ENCODE measurements at places on chromosomes 3 and 15. TPM values are rescaled to one million over a fixed set of nuclear protein-coding genes. Genes with fewer than 3 reads are reported as not detected.

DNA sequence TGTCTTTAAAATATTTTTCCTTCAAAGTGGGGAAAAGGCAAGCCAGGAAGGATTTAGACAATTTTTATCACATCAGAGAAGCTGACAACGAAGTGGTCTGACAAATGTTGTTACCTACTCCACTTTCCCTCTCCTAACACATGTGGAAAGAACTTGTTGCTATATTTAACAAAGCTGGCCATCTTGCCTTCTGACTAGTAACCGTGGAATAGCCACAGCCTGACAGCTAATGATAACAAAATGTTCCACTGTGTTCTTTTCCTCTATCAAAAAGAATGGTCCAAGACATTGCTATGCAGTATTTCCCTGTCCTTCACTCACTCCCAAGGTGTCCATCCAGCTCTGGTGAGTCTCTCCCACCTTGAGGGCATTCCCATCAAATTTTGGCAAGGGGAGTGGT lies 481.4 kb upstream of the THBS1 start:
- DNase-seq, result no peak

The GOLGA6L7 gene
- not detected for total RNA-seq

DNA sequence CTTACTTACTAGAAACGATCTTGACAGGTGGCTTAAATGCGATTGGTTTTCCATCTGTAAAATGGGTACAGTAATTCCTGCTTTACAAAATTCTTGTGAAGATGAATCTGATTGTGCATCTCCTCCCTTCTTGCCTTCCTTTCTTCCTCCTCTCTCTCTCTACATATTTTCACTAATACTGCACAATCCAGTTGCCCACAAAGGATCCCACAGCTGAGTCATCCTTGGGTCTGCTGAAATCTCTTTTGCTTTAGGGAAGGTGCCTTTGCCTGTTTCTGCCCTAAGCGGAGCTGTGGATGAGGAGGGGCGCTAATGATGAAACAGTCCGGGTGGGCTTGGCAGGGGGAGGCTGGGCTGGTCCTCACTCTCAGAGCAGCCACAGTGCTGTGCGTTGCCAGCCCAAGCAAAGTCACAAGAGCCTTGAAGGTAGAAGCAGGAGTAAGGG lies 46.1 kb downstream of the AMOTL2 start:
- no peak for DNase-seq

DNA sequence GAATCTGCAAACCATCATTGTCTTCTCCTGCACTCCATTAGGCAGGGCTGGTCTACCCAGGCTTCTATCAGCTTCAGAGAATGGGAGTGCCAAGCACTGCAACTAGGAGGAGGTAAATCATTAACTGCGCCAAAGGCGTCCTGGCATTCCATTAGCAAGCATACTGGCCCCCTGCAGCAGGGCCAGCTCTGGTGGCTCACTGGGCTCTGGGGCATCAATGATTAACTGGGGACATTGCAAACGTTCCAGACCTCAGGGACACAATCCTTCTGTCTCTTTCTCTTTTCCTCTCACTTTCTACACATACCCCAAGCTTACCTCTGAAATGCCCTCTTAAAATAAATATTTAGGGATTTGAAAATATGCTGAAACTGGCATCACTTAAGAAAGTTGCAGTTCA lies 129.0 kb downstream of the MYLK start:
- DNase-seq, result no peak

DNA sequence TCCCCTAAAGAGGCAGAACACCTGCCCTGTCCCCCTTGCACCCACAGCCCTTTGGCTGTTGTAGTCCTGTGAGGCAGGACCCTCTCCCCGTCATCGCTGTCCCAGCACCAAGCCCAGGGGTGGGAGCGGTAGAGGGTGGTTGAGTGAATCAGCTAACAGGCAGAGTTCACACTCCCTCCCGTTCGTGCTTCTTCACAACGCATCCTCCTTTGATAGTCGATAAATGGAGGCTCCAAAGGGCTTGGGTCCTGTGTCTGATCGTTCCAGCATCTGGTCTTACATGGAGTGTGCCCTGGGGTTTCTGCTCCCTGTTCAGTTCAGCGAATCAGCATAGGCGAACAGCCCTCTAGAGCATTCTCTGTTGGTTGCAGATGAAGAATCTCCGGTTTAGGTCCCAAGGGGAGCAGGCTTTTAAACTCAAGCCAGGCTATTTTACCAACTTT lies 820 bp upstream of the HMCES start:
- peak; percentile 63 for DNase-seq

DNA sequence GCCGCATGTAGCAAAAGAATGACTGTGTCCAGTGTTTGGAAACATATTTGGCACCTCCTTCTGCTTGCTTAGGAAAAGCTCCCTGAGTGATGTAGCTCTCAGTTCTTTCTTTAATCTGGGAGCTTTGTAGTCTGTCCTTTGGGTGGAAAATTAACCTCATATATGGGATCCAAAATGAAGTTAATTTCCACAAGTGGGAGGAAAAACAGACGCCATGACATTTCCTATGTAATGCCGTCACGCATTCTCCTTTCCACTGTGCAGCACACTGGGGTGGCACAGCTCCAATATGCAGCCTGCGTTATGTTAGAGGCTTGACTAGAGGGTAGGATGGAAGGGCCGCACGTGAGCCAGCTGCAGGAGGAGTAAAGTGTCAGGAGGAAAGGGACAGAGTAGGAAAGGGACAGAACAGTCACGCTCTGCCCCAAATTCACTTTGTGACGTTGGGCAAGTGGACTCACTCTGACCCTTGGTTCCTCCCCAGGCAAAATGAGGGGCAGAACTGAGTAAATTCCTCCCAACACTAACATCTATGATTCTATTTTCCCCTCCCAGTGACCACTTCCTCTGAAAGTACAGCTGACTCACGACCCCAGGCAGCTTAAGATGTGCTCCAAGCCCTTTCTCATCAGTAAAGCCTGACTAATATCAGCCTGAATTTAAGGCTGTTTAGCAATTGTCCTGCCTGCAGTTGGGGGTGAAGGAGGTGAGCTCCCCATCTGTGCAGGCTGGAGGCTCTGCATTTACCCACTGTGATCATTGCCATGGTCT lies 176.5 kb upstream of the PFN2 start:
- no peak for DNase-seq

DNA sequence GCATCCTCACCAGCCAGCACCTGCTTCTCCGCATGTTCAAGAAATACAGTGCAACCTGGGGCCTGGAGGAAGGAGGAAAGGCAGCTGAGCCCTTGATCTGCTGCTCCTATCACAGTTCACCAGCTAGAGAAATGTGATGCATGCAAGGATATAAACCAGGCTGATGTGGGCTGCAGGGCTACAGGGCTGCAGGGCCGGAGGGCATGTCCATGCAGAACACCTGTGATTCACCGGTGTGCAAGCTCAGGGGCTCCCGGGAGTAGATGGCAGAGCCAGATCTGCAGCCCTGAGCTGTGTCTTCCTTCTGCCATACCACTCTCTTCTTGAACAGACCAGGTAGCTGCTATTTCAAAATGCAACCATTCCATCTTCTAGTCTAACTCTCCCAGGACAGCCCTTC lies 84.9 kb downstream of the HMG20A start:
- no peak for DNase-seq
